ENCODE measurements at places on chromosomes 1 and 21.

- DNase-seq, result peak; percentile 63
These were observed 4.9 kb downstream of the RGS1 start for GRCh38 chr1:192580351-192580962.

DNA sequence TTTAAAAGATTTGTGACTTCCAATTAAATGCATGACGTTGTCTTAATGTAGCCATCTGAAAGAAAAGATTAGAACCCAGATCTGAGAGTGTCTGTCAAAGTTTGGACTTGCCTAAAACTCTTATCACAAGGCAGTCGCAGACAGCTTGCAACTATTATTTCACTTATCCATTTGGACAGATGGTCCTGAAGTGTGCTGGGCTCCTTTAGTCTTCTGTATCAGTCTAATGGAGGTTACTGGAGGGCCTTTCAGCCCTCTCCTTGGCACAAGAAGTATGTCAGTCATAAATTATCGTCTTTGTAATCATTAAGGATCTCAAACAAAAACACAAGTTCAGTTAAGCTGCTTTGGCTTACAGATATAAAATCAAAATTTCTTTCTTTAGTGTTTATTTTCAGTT lies 15.5 kb downstream of the PROX1 start:
- no peak for DNase-seq

DNA sequence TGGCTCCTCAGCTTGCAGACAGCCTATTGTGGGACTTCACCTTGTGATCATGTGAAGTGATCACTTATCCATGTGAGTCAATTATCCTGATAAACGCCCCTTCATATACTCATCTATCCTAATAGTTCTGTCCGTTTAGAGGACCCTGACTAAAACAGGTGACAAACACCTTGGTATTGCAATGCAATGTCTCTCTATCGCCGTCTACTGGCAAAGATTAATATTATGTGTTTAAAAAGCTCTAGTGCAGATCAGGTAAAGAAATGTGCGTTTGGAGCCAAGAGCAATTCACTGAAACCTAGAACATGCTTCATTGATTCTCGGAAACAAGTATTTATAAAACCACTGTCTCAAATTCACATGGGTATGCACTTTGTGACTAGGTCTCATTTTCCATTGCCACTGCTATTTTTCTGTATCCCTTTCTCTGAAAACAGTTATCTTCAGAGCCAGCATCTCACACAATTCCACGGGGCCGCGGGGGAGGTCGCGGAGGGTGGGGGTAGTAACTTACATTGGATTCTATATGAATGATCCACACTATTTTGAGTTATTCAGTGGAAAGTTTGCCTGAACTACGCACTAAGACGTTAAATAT lies 554.6 kb upstream of the NCAM2 start:
- DNase-seq, result no peak

- peak; percentile 82 for DNase-seq
These were observed 8.0 kb downstream of the FAAH start for GRCh38 chr1:46401964-46402626.

- peak; percentile 74 for DNase-seq
These were observed 2.9 kb downstream of the C1QA start for GRCh38 chr1:22639286-22639685.

- no peak for DNase-seq
These were observed 143.5 kb downstream of the AKT3 start for GRCh38 chr1:243706563-243706962.

GRCh38 chr1:175417316-175417715 lies 224.7 kb upstream of the KIAA0040 start:
- DNase-seq, result no peak

GRCh38 chr1:183205196-183205781 lies 19.2 kb downstream of the LAMC2 start:
- peak; percentile 72 for DNase-seq

DNA sequence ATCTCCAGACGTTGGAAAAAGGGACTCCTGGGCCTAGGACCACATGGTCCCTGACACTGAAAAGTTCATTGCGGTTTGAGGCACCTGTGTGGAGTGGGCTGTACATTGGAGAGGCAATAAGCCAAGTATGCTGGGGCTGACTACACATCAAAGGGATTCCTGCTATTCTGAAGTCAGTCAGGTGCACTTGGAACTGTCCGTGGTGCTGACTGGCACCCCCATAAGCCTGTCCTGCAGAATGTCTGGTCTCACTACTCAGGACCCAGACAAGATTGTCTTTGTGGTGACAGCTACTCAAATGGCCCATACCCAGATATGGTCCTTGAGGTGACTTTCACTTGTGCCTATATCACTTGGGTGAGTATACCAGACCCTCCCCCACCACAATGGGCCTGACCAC lies 150.6 kb downstream of the RWDD3 start:
- peak; percentile 18 for DNase-seq

GRCh38 chr1:38786040-38786436 lies 73.5 kb downstream of the RRAGC start:
- no peak for DNase-seq

GRCh38 chr1:57252597-57253294 lies 171.1 kb downstream of the DAB1 start:
- peak; percentile 8 for DNase-seq

- peak; percentile 79 for DNase-seq
These were observed 896 bp upstream of the DUSP10 start for GRCh38 chr1:221742555-221743415.
